ENCODE measurements at places on chromosomes 5 and 9.

DNA sequence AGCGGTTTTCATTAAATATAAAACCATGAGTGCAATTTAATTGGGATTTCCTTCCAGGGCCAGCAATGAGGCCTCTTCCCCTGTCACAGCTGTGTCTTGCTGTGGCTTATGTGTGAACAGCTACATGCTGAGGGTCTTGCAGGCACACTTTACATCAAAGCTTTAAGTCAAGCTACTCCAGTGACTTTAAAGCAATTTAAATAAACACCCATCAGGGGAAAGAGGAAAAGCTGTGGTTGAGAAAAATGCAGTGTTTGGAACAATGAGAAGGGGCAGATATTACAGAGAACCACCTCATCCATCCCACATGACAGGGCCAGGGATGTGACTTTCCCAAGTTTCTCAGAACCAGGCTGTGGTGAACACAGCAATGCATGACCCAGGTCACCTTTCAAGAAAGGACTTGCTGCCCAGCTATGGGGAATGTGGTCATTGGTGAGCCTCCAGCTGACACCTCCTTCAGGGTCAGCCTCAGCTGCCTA lies 115.9 kb upstream of the LPAR1 start:
- DNase-seq: no peak

DNA sequence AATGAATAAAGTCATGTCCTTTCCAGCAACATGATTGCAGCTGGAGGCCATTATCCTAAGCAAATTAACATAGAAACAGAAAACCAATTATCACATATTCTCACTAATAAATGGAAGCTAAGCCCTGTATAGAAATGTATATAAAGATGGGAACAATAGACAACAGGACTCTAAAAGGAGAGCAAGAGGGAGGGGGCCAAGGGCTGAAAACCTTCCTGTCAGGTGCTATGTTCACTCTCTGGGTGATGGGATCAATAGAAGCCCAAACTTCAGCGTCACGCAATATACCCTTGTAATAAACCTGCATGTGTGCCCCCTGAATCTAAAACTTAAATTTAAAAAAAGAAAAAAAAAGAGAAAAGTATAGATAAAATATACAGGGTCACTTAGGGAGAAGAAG lies 163.7 kb upstream of the ACO1 start:
- no peak for DNase-seq

DNA sequence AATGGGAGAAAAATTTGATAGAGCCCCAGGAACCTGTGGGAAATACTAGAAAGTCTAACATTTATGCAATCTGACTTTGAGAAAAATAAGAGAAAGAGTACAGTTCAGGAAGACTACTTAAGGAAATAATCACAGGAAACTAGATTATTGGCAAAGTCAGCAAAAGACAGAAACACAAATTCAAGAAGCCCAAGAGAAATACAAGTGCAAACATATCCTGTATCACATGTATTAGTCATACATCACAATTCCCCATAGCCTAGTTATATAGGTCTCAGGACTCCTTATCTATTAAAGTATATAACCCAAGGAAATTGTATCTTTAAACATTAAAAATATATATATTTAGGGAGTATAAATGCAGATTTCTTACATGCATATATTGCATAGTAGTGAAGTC lies 100.8 kb downstream of the HOMER1 start:
- DNase-seq: no peak

DNA sequence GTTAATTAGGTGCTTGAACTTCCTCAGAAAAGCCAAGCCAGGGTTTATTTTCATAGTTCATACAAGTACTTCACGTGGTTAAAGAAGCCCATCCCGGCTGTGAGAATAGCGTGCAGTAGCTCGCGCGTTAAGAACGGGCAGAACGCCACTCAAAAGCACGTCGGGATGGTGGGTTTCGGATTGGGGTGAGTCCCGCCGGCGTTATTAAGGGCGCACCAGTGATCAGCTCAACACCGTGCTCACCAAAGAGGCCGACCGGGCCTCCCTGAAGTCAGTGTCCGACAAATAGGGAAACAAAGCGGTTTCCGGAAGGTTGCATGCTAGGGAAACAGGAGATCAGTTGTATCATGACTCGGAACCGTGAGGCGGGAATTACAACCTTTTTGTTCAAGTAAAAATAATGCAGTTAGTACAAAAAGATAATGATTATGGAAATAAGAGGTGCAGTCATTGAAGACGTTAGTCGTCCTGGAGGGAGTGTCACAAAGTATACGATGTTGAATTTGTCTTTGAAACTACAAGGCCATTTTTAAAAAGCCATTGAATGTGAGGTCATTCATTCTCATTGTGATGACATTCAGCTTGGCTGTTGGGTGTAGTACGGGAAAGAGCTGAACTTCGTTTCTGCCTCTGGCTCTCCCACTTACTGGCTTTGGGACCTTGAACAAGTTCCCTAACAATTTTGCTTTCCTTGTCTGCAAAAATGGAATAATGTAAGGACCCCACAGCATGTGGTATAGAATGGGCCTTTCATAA lies 992 bp downstream of the SETD9 start:
- DNase-seq: no peak

DNA sequence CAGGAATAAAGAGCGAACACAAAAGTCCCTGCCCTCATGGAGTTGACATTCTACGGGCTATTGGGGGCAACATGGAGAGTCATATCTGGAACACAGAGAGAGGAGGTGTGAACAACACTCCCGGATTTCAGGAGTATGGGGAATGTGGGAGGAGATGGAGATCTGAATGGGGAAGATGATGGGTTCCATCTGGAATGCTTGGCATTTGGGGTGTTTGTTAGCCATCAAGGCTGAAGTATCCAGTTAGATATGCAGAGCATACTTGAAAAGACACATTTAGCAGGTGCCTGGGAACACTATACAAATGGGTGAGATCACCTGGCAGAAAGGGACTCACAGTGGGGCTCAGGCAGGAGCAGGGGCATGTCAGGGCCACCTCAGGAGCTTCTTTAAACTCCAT lies 61.1 kb downstream of the EGFLAM start:
- no peak for DNase-seq

Measured in COLO829 (cell line).